ENCODE measurements at places on chromosomes 2 and 18.

DNA sequence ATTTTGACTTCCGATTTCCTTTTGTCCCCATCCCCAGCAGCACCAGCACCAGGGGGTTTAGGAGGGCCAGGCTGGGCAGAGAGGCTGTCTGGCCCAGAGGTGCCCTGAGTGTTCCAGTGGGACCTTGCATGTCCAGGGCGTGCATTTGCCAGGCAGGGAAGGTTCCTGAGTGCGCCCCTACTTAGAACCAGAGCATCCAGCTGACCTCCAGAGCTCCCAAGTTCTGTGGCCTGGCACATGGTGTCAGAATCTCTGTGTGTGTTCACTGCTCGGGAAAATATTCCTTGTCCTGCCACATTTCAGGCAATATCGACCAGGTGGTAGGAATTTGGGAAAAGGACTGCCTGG is 5.5 kb downstream of the SIX3 start:
- DNase-seq = no peak

DNA sequence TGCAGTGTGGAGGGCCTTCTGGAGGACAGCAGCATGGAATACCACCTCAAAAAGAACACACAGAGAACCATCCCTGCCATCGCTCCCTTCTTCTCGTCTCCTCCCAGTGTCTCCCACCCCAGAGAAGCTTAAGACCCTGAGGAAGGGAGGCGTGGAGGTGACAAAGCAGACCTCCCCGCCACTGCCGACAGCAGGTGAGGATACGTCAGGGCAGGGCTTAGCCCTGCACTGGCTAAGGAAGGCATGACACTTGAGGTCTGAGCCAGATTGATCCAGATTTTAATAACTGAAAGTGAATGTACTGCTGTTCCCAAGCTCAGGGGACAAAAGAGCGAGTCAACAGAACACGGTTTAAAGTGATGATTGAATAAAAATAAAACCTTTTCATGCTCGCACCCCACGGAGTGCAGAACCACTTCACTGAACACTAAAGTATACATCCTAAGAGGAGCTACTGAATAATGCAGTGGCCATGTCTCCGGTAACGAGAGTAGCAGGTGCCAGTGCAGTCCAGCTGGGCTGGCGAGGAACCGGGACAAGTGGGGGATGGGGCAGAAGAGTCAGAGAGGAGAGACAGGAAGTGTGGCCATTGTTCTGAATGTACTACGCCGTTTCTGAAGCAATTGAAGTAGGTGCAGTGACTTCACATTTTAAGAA is 391.0 kb downstream of the CDH2 start:
- DNase-seq = no peak

- DNase-seq = no peak
Measured at GRCh38 chr2:143132355-143132754, 3.1 kb downstream of the ARHGAP15 start.

DNA sequence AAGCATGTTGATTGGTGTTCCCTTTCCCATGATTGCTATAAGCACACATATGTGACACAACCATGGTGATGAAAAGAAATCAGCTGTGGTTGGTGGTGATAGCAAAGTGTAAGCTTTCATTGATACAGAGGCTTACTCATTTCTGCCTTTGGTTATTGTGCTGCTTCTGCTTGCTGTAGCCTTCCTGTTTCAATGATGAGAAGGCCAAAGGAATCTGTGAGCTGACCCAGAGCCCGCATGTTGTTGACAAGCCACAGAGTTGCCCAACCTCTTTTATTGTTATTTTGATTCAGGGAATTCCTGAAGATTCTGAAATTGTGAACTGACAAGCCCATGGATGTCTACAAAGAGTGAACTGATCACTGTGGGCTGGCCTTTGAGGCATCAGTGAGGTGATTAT is 164.4 kb downstream of the TMEFF2 start:
- DNase-seq = no peak

DNA sequence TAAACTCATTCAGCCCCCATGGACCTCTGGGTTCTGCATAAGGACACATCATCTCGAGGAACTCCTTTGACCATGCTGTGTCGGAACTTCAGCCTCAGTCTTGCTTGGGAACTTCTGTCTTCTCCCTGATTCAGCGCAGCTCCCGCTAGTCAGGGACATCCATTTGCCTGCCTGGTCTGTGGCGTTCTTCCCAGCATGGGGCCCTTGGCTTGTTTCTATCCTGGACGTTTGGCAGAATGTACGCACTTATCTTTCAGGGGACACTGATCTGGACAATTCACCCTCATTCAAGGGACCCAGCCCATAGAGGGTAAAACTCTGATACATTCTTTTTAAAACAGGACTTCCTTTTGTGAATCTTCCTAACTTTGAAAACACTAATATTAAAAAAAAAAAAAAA is 75.8 kb upstream of the WIPF1 start:
- DNase-seq = peak; percentile 70

DNA sequence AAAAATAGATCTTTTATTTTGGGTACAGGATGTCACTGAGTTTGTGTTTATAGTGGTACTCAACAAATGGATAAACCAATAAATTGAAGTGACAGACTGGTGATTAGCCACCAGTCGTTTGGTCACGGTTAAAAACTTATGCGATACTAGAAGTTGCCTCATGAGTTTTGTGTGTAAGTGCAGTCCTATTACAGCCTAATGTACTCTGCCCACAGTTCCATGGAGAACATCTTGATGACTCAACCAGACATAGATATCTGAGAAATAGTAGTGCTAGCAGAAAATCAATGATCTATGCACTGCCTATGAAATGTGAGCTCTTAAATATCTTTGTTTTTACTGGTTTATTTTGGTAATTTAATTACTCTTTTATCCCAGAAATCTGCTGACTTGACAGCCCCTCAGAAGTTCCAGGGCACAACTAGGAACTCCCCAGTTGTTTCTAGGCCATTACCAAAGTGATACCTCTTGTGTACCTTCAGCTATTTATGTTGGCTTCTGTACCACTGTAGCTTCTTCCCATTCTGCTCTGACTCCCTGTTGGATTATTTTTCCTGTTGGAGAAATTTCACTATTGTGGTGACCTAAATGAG is 209.1 kb upstream of the KCNJ3 start:
- no peak for DNase-seq

- DNase-seq = no peak
Measured at GRCh38 chr2:176155356-176156044, 1.6 kb upstream of the HOXD3 start.

- DNase-seq = no peak
Measured at GRCh38 chr2:54581326-54582039, 125.4 kb downstream of the SPTBN1 start.

DNA sequence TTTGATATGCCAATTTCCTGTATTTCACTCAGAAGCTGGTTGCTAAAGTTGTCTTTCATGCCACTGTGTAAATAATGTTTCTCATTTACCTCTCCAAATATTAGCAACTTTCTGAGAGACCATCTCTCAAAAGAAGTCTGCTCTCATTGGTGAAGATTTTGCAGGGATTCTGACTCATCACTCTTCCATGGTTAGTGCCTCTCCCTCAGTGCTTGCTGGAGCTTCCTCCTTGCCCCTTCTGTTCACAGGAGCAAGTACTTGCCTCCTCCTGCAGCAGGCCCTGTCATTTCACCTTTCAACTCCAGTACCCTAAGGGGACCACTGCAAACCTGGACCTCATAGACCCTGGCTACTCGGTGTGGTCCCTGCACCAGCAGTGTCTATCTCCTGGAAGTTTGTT is 168.8 kb downstream of the ZNF385B start:
- DNase-seq = no peak

Data from muscle of back (tissue), 13 donors.